ENCODE measurements at places on chromosomes 12 and 14.

DNA sequence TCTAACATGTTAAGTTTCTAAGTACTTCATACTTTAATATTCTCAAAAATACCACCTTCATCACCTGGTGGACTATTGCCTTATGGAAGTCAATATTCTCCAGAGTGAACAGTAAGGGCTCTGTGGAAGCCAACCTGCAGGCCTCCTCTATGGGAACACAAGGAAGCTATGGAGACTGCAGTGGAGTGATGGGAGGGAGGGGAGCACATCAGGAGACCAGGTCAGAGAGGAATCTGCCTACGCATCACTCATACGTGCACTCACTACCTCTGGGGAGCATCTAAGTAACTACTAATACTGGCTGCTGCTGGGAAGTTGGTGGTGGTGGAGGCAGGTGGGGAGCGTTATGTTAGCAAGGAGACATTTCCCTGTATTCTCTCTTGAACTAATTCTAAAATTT, 19.9 kb downstream of the HECTD4 start:
- DNase-seq = no peak

DNA sequence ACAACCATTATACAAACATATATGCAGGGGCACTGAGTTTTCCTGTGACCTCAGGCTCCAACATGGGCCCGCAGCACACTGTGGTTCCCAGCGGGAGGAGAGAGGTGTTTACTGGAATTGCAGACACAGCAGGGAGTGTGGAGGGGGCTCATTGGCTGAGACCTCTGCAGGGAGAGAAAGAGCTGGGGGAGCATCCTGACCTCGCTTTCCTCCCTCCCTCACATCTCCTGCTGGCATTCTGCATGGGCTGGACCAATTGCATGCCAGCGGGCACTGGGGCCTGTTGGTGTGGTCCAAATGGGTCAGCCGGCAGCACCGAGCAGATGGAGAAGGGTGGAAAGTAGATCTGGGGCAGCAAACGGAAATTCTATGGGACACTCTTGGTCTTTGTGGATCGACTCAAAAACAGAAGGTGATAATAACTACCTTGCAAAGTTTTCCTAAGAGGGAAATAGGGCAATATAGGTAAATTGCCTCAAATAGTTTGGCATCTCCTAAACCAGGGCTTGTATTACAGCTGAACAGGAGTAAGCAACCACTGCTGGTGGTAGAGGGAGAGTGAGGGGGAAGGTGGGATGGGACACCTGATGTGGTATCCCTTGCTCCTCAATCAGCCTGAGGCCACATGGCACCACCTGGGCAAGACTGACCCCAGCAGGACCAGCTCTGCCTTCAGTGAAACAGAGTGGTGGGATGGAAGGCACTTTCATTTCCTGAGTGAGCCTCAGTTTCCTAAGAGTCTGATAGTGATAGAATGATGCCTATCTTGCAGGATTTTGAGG, 86.9 kb downstream of the NTF3 start:
- DNase-seq = no peak

DNA sequence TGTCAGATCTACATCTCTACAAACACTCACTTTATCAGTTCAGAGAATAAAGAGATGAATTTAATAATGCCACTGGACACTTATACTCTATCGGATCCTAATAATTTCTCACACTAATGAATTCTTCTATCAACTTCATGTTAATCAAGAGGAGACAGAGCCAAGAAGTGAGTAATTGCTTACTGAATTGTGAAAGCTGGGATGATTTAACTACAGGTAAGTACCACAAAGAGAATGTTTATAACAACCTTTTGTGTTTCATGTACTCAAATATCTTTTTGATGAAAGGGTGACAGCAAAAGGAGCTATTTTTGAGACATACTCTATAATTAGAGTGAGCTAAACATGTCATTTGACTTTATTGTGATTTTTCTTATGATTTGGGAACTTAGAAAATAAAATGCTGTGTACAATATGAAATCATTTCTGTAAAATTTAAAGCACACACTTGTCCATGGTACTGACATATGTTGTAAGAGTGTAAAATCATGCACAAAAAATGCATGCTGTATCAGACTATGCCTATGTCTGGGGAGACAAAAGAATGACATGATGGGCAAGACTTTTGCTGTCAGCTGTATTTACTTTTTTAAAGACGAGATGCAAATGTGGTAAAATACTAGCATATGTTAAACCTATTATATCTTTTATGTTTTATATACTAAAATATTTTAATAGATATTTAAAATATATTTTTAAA, 361.2 kb downstream of the CCER1 start:
- DNase-seq = no peak

GRCh38 chr14:53109105-53110041, 43.8 kb downstream of the DDHD1 start:
- peak; percentile 18 for DNase-seq

GRCh38 chr14:105241641-105242040, 6.7 kb upstream of the BTBD6 start:
- DNase-seq = no peak

DNA sequence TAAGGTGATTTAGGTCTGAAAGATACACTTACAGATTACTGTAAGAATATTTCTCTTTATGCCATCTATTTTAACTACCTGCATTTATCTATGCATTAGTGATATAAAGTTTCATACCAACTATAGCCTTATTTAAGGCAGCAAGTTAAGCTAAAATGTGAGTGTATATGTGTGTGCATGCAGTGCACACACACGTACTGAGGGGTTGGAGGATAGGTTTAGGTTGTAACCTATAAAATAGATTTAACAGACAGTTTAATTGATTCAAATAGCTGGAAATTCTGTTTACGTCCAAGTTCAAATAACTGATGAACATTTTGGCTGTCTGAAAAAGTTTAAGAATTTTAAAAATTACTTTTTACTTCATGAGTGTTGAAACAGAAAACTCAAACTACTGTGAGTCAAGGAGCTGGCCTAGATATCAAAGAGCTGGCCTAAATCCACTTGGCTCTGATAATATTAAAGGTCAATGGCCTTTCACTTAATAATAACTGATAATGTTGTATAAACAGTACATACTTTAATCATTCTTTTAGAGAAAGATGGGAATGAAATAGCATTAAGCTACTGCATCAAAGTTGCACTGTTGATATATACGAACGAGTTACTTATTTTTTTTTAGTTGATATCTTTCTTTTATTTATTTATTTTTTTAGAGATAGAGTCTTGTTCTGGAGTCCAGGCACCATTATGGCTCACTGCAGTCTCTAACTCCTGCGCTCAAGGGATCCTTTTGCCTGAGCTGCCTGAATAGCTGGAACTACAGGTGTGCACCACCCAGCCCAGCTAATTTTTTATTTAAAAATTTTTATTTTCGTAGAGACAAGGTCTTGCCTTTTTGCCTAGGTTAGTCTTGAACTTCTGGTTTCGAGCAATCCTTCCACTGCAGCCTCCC, 13.8 kb upstream of the KCNJ8 start:
- no peak for DNase-seq

- peak; percentile 84 for DNase-seq
These were observed 16.6 kb downstream of the FBRSL1 start for GRCh38 chr12:132506328-132507160.

- no peak for DNase-seq
These were observed 209.5 kb upstream of the DIO3 start for GRCh38 chr14:101351769-101352168.

GRCh38 chr14:35114036-35114435, 7.8 kb downstream of the PPP2R3C start:
- DNase-seq = no peak

DNA sequence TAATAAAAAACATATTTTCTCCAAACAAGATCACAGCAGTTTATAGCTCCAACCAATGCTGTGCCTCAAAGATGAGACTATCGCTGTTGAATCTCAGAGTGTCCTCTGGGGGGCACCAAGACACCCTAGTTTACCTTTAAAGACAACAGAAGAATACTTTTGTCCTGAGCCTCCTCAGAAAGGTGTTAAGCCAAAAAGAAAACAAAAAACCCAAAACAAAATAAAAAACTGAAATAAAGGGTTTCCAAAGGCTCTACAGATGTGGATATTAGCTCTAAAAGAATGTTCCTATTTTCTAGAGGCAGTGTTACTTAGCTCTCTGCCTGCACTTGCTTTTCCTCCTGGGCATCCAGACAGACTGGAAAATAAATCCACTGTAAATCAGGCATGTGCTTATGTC, 86.9 kb upstream of the TTC7B start:
- peak; percentile 79 for DNase-seq

GRCh38 chr12:128603573-128604115, 220.1 kb downstream of the SLC15A4 start:
- no peak for DNase-seq

GRCh38 chr12:79776111-79776510, 85.3 kb upstream of the PAWR start:
- DNase-seq = no peak

- DNase-seq = no peak
These were observed 356.9 kb upstream of the STXBP6 start for GRCh38 chr14:25406818-25407217.

- peak; percentile 63 for DNase-seq
These were observed 26.2 kb downstream of the PLXNC1 start for GRCh38 chr12:94174576-94174975.

- DNase-seq = no peak
These were observed 54.9 kb downstream of the SRGAP1 start for GRCh38 chr12:63899396-63899795.

- DNase-seq = no peak
These were observed 744 bp downstream of the STYX start for GRCh38 chr14:52730709-52731111.

DNA sequence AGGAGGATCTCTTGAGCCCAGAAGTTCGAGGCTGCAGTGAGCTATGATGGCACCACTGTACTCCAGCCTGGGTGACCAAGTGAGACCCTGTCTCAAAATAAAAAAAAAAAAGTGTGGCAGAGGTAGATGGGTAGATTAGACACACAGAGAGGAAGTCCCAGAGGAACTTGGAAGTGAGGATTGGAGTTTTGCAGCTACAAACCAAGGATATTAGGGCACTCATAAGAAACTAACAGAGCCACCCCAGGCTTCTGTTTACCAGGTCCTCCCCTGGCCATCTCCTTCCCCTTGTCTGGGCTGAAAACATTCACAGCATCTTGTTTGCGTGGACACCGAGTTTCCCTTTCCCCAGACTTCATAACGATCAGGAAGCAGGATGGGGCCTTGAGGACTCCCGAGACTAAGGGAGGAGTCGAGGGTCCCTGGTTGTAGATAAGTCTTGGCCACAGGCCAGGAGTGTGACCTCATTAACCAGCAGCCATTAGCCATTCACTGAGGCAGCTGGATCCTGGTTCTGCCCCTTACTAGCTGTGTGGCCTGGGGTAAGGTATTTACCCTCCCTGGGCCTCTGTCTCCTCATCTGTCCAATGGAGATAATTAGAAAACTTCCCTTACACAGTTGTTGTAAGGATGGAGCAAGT, 2.1 kb downstream of the MAP1LC3B2 start:
- no peak for DNase-seq

GRCh38 chr14:100225169-100225568, 13.8 kb upstream of the YY1 start:
- DNase-seq = no peak

GRCh38 chr12:96513681-96514080, 24.3 kb downstream of the CFAP54 start:
- no peak for DNase-seq

GRCh38 chr14:104687601-104688504, 1.6 kb upstream of the INF2 start:
- no peak for DNase-seq

DNA sequence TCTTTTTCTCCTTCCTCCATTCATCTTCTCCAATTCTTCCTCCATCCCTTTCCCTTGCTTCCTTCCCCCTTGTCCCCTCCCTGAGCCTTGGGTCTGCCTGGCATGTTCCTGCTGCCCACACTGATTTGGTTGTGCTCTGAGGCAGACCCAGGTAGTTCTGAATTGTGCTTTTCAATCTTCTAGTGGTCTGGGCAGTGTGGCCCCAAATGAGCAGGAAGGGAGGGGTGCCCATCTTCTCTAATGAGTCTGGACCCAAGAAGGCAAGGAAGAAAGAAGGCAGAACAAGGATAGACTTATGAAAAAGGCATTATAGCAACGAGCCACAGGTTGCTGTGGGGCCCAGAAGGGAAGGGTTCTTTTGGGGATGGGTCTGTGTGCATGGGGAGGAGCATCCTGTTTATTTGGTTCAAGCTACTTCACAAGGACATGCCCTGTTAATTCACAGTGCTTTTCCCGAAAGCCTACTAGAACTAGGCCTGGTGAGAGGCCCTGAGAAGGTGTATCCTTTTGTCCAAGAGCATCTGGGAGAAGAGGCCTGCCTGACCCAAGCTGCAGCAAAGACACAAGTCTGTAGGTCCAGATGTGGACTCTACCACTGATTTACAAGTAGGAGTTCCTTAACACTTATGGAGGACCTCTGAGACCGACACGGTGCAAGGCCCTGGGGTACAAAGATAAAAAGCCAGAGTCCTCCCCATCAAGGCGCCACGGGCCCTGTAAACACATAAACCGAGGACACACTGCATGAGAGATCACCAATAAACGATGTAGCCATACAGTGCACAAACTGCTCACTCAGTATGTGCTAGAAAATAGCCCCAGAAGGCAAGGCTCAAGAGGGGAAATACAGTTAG, 1.1 kb upstream of the SUSD6 start:
- DNase-seq = no peak

DNA sequence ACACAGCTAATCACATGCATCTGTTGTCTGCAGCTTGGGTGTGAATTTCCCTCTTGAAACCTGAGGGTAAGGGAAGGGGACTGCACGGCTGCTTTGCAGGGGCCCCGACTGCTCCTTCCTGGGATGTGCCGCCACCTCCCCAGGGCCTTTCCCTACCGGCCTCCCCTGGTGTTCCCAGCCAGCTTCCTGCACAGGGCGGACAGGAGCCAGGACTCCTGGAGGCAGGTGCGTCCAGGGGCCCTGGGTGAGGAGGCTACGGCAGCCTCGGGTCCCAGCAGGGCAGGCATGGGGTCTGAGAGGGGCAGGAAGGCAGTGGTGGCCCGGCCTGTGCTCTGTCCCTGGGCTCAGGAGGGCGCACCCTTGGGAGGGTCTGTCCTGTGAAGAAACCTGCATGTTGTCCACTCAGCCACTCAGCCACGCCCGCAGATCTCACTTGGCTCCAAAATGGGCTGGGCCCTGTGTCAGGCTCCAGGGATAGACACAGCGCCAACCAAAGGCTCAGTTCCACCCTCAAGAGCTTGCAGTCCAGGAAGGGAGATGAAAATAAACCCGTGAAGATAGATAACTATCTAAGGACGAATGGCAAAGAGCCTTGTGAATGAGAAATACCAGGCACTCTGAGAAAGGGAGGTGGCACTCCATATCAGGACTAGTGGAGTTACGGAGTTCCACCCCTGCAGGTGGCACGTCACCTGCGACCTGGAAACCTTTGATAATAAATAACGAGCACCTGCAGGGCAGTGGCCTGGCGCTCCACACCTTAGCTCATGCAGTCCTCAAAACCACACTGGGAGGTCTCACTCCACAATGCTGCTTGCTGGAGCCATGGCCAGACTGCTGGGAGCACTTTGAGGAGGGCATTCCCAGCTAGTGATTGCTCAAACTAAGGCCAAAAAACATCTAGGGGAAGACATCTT, 427.4 kb downstream of the AACS start:
- DNase-seq = no peak

Data from CD4-positive, CD25-positive, alpha-beta regulatory T cell (primary cell).